ENCODE measurements at places on chromosomes 2 and 18. TPM values are rescaled to one million over a fixed set of nuclear protein-coding genes. Genes with fewer than 3 reads are reported as not detected.

- no peak for DNase-seq
Measured at GRCh38 chr2:48347712-48348111, 182.2 kb upstream of the STON1 start.

- no peak for DNase-seq
Measured at GRCh38 chr2:54839461-54840255, 116.2 kb downstream of the EML6 start.

DNA sequence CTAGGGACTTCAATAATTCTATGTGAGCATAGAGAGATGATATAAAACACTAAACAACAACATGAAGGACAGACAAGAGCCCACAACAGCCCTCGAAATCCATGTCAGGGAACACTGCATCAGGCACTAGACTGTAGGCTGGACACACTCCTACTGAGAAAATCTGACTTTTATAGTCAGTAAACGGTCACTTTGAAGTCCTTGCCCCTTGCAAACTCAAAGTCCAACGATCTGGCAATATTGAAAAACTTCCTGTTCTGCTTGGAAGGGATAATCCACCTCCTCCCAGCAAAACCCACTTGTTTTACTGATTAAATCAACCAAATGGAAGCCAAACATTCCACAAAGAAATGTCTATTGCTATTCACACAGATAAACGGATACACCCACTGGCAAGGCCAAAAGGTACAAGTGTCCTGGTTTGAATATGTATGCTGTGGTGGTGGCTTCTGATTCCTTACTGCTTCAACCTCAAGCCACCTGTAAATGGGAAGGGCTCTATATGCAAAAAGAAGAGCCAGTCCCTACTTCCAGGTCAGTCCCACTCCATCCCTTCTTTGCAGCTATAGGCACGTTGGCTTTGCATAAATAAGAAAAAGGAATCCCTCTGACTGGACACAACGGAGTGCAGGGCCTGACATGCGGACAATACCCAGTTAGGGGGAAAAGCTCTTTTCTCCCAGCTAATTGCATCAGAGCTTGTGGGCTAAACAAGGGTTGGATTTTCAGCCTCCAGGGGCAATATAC lies 56.6 kb downstream of the STK39 start:
- no peak for DNase-seq

DNA sequence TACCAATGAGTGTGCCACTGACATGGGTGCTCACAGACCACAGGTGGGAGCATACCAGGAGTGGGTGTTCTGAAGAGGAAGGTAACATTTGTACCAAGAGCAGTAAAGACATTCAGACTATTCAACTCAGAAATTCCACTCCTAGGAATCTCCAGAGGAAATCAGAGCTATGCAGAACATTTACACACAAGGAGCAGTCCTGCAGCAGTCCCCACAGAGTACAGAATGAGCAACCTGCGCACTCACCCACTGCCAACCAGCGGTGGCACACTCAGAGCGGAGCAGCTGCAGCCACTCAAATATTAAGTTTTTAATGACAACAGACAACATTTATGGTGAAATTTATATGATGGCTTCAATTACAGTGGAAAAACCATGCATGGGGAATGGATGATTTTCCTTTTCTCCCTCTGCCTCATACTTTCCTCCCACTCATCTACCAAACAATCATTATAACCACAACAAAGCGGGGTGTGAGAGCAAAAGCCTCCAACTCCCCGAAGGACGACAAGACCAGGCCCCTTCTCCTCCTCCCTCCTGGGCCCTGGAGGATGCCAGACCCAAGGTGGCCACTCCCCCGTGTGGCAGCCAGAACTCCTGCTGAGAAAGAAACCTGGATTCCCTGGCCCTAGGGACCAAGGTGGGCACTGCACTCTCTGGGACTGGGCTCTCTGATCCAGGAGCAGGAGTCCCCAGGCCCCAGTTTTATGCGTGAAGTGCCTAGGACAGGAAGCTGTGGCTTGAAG lies 5.4 kb downstream of the HS6ST1 start:
- peak; percentile 65 for DNase-seq

The STK17B gene
- 30.7 TPM for polyA plus RNA-seq

The CRYBA2 gene
- 10.8 TPM for polyA plus RNA-seq

The CD207 gene
- polyA plus RNA-seq = not detected

The RBMS1 gene
- 4.4 TPM for polyA plus RNA-seq
